ENCODE measurements at places on chromosomes 6 and 20.

- no peak for DNase-seq
These were observed 43.6 kb downstream of the CTCFL start for GRCh38 chr20:57481281-57481711.

DNA sequence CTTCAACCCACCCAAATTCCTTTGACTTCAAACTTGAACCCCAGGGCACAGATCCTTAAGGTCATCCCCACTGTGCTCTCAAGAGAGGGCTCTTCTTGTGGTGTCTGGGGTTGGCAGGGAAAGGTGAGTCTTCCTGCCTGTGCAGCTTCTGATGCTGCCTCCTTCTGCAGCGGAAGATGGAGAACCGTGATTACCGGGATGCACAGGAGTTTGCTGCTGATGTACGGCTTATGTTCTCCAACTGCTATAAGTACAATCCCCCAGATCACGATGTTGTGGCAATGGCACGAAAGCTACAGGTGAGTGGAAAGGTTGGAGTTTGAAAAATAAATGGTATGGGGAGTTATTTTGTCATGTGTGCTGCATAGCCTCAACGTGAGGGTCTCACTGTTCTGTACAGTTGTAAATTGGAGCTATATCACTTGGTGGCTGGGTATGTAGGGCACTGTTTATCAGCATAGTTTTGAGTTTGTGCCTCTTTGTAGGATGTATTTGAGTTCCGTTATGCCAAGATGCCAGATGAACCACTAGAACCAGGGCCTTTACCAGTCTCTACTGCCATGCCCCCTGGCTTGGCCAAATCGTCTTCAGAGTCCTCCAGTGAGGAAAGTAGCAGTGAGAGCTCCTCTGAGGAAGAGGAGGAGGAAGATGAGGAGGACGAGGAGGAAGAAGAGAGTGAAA lies 9.0 kb downstream of the BRD2 start:
- DNase-seq: no peak

- DNase-seq: peak; percentile 29
These were observed 30.9 kb upstream of the CD83 start for GRCh38 chr6:14086701-14087100.

DNA sequence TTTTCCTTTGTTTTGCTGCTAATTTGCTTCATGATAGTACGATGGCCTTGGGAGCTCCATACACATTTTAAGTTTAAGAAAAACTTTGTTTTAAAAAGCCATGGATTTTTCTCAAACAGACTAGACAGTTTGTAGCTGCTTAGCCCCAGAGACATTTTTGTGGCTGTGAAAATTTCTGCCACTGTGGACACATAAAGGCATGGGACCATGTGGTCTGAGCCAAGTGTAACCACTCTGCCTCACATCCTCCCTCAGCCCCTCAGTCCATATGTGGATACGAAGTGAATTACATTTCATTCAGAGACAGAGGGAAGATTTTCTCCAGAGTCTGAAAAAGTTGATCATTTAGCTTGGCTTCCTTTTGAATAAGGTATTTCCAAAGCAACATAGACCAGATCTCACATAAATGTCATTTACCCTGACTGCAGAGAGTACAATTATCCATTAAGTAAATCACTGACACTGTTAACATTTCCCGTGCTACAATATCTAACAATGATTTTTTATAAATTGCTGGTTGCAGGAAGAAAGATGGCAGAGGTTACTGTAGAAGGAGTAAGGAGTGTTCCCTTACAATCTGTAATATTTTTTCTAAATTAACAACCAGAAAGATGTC lies 87.4 kb downstream of the GJA1 start:
- peak; percentile 82 for DNase-seq

DNA sequence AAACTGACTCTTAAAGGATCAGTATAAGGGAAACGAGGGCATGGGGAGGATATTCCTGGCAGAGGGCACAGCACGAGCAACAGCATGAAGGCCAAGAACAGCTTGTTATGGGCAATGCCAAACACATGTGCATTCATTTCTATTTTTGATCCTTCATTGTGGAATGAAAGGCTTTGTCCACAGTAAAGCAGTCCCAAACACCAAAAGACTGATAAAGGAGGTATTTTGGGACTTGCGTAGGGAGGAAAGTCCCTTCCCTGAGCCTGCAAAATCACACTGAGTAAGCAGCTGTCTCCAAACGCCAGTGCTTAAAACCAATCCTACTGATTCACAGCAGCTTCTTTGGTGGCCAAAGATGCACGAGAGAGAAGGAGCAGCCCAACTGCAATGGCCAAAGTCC lies 138.2 kb downstream of the UNC5CL start:
- peak; percentile 39 for DNase-seq

- no peak for DNase-seq
These were observed 47.5 kb upstream of the JAG1 start for GRCh38 chr20:10721137-10721896.

- DNase-seq: no peak
These were observed 41.4 kb upstream of the BEND6 start for GRCh38 chr6:56913285-56914074.

- DNase-seq: peak; percentile 46
These were observed 503 bp upstream of the GPLD1 start for GRCh38 chr6:24489881-24490280.
